Activated CD8-positive, alpha-beta memory T cell treated with anti-CD3 and anti-CD28 coated beads, Interleukin-2, amount 50 U/mL, for 4 hours (primary cell): ENCODE measurements at places on chromosomes 16 and 17.
A peak's percentile ranks its signal among the peaks of the same experiment; 100 is the strongest.

GRCh38 chr16:69111216-69111875, 5.9 kb downstream of the HAS3 start:
- no peak for DNase-seq

- no peak for DNase-seq
Observed at GRCh38 chr17:66604376-66604775, 230.5 kb upstream of the CACNG5 start.

DNA sequence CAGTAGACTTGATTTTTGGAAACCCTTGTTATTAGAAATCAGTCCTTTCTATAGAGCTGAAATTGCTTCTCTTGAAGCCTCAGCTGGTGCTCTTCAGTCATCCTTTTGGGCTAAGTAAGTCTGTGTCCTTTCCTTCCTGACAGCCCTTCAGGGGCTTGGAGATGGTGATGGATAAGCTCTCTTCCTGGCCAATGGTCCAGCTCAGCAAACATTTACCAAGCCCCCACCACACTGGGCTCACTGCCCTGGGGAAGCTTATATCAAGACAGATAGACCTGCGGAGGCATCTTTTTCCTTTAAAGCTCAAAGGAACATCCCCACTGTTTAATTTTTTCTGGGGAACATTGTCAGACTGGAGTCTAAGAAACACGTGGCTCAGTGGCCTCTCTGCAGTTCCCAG, 139.6 kb downstream of the HAPSTR1 start:
- no peak for DNase-seq

- DNase-seq = no peak
Observed at GRCh38 chr17:83084214-83084613, 4.8 kb downstream of the METRNL start.

DNA sequence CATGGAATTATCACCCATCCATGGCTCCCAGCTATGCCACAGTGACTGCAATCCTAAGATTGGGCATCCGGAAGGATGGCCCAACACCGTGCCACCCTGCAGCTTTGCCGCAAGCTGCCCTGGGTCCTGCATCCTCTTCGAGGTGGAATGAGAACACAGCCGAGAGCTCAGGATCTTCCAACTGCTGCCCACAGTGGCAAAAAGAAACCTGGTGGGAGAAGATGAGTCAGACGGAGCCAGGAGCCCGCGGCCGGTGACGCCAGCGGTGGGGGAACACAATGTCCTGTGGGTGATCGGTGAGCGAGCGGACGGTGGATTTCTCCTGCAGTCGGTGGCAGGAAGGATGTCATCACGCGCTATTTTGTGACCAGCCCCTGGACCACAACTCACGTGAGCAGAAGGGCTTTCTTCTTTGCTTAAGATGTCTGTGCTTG, 20.1 kb downstream of the CD7 start:
- DNase-seq = peak; percentile 77

- DNase-seq = no peak
Observed at GRCh38 chr16:18062713-18063112, 273.8 kb downstream of the NPIPA8 start.

DNA sequence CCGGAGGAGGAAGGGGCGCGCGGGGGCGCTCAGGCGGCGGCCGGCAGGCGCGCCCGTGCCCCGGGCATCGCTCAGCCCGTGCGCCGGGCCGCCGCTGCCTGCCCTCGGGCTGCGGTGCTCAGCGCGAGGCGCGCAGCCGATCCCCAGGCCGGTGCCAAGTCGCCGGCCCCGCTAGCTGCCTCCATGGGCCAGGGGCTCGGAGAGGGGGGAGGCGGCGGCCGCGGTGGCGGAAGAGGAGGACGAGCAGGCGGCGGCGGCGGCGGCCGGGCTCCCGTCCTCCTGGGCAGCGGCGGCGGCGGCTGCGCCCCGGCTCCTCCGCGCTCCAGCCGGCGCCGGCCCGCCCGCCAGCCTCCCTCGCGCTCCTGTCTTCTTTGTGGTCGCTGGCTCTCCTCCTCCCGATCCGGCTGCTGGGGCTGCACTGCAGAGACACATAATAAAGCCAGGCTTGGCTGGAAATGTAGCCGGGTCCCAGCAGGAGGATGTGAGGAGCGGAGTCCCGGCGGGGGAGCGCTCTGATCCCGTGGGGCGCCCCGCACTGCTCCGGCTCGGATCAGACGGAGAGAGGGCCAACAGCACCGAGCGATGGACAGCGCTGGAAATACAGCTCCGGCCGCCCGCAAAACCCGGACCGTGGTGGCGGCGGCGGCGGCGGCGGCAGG, 889 bp upstream of the ZNF423 start:
- no peak for DNase-seq

- DNase-seq = no peak
Observed at GRCh38 chr16:85578599-85578948, 34.5 kb upstream of the GSE1 start.

DNA sequence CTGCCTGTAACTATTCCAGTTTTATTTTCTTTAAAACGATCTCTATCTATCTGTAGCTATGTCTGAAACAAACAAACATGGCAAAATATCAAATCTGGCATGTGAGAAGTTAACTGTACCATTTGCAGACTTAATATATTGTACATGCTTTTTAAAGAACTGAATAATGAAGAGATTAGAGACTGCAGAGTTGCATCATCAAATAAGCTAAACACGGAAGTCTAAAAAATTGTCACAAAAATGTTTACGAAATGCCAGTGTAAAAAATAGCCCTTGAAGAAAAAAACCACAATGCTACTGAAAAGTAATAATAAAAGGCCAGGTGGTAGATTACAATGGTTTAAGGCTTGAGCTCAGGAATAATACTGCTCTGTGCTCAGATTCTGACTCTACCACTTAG, 43.1 kb downstream of the HS3ST3A1 start:
- DNase-seq = no peak

- no peak for DNase-seq
Observed at GRCh38 chr17:34711646-34712045, 132.3 kb downstream of the TMEM132E start.

- no peak for DNase-seq
Observed at GRCh38 chr16:56310690-56311089, 114.7 kb downstream of the AMFR start.

GRCh38 chr16:15487336-15488284, 53.2 kb downstream of the BMERB1 start:
- no peak for DNase-seq

GRCh38 chr17:39627712-39628516, 1.2 kb downstream of the PPP1R1B start:
- DNase-seq = no peak

DNA sequence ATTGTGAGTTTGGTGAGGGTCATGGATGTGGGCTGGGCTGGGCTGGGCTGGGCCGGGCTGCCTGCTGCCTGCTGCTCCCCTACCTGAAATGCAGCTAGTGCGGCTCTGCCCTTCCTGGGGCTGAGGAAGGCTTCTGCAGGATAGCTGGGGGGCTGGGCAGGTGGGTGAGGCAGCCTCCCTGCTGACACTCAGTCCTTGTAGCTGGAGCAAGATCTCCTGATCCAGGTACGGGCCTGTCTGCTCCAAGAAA, 4.7 kb downstream of the RPL13 start:
- no peak for DNase-seq

DNA sequence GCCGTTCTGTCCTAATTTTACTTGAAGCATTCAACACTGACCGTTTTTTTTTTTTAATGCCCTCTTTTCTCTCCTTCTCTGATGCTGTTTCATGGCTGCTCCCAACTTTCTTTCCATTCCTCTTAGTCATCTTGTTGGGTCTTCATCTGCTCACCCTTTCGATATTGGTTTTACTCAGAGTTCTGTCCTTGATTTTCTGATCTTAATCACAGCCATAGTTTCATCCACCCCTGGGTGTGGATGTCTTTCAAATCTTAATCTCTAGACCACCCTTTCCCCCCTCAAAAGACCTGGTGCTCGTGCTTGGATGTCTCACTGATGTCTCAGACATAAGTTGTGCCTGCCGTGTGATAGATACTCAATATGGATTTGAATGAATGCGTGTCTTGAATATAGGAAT, 22.4 kb downstream of the NDEL1 start:
- DNase-seq = no peak

GRCh38 chr16:1508494-1509187, 15.5 kb downstream of the TELO2 start:
- DNase-seq = no peak

GRCh38 chr16:23131036-23131435, 18.2 kb downstream of the USP31 start:
- no peak for DNase-seq

GRCh38 chr17:13365331-13365730, 236.4 kb downstream of the HS3ST3A1 start:
- no peak for DNase-seq

GRCh38 chr17:57945996-57946797, 9.0 kb downstream of the CUEDC1 start:
- no peak for DNase-seq

- no peak for DNase-seq
Observed at GRCh38 chr17:67682196-67682595, 35.5 kb upstream of the NOL11 start.

DNA sequence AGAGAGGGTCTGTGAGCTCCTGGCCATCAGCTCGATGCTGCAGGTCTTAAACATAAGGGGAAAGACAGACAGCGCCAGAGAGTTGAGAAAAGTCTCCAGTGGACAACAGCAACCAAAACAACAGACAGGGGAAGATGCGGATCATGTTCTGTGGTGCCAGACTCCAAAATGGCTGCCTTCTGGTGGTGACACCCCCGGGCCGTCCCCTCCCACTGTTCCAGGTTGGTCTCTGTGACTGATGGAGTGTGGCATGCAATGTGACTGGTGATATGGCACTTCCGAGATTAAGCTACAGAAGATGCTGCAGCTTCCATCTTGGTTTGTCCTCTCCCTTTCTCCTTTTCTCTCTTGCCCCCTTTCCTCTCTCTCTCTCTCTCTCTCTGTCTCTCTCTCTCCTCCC, 40.4 kb upstream of the RBFOX3 start:
- DNase-seq = no peak

DNA sequence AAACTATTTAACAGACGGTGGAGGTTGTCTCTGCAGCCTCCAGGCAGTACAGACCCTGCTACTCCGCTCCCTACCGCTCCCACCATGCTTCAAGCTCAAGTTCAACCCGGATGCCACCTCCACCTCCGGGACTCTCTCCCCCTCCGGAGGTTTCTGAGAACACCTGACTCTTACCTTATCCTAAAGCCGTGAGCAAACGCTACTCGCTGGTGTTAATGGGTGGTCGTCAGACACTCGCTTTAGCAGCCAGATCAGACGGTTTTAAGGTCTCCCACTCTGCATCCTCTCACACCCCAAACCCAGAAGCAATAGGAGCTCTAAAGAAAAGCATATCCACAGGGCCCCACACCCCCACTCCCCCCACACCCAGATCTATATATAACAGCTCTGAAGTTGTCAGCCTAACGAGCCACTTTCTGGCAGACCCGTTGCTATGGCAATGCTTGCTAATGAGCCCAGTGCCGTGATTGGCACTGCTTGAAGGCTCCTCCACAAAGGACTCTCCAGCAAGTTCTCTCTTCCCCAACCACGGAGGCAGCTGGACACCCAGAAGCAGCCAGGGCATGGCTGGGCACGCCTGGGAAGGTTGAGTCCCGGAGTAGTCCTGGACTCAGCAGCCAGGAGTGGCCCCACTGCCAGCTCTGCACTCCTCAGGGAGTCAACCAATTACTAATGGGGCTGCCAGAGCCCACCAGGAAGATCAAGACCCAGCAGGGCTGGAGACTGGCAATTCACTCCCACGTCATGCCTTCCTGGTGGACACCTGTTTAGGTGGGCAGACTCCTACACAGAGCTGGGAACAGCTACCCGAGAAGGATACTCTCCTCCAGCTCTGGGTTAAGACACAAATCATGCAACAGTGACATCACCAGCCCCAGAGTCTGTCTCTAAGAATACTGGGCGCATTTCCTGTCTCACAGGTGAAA, 121.2 kb upstream of the RCVRN start:
- no peak for DNase-seq

- DNase-seq = no peak
Observed at GRCh38 chr17:81999587-81999975, 22.2 kb downstream of the ASPSCR1 start.

GRCh38 chr17:74134991-74135390, 68.5 kb upstream of the RPL38 start:
- DNase-seq = no peak

DNA sequence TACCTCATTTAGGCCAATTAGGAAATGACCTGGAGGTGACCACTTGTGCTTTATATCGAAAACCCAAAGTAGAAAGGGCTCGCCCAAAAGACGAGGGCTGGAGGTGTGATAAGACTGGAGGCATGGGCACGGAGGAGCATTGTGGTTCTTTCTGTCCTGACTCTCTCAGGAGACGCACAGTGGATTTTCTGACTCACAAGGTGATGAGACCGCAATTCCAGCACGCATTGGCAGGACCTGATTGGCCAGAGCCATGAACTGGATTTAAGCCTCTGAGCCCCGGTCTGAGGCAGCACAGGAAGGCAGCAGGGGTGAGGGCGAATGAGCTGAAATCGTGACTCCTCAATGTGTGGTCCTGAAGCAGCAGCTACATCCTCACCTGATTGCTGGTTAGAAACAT, 559.1 kb upstream of the SALL1 start:
- no peak for DNase-seq

- no peak for DNase-seq
Observed at GRCh38 chr16:1291576-1291974, 17.9 kb upstream of the UBE2I start.

DNA sequence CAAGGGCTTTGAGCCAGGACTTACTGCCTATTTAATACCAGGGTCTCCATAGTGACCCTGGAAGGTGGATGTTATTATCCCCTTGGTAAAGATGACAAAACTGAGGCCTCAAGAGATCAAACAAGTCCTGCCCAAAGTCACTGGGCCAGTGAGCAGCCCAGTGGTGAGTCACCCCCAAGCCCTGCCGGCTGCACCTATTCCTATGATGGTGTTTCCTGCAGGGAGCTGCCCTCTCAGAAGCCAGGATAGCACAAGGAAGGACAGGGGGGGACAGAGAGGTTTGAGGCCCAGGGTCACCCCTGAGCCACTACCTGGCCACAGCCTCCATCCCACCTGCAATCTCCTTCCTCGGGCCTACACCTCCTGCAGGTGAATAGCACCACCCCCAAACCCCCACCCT, 90.9 kb downstream of the SDK2 start:
- DNase-seq = no peak

DNA sequence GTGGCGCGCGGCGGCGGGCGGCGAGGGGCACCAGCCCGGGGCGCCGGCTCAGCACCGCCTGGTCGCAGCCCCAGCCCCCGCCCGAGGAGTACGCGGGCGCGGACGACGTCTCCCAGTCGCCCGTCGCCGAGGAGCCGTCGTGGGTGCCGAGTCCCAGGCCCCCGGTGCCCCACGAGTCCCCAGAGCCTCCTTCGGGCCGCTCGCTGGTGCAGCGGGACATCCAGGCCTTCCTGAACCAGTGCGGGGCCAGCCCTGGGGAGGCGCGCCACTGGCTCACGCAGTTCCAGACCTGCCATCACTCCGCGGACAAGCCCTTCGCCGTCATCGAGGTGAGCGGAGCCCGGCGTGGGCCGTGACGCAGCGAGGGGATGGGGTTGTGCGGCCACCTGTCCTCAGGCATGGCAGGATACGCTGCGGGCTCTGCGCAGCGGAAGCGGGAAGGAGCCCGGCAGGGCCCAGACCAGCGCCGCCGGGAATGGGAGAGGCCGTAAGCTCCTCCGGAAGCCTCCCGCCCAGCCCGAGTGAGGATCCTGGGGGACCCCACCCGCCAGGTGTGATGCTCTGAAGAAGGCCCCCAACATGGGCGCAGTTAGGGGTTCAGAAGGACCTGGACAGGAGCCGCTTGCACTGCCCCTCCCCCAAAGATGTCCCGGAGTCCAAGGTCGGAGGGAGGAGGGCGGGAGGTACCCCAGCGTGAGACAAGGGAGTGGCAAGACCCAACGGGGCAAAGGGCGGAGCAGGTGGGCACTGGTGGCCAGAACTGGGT, 522 bp downstream of the NAGS start:
- no peak for DNase-seq
